ENCODE measurements at places on chromosomes 16 and 17. TPM values are rescaled to one million over a fixed set of nuclear protein-coding genes. Genes with fewer than 3 reads are reported as not detected.

The TPSG1 gene
- total RNA-seq = not detected

DNA sequence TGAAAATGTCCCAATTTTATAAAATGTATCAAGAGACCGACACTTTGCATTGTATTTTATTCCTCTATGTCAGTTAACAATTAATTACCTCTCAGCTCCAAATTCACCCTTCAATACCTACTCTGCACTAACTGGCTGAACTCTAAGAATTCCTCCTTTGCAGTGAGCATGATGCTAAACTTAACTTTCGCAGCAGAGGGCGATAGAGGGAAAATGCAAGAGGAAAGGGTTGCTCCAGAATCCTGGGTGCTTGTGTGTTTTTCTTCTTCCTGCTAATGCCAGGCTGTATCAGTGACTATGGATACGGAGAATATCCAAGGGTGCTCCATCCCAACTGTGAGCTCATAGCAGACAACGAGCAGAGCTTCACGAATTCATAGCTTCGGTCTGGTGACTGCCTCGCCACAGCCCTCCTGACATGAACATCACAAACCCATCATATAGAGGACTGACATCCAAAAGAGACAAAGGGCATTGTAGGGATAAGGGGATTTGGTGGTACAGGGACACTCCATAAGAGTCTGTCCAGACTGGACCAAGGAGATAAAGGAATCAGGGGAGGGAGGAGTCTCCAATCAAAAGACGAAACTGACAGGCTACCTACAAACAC, 172.9 kb downstream of the STX8 start:
- peak; percentile 66 for DNase-seq

DNA sequence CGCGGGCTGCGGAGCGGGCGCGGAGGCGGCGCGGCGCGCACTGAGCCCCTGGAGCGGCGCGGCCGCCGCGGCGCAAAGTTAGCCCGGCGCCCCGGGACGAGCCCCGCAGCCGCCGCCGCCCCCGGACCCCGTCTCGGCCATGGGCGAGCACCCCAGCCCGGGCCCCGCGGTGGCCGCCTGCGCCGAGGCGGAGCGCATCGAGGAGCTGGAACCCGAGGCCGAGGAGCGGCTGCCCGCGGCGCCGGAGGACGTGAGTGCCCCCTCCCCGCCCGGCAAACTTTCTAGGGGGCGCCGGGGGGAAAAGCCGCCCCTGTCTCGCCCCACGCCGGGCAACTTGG, 388 bp downstream of the RHBDL3 start:
- DNase-seq = peak; percentile 47

GRCh38 chr16:80583466-80583865, 42.7 kb downstream of the DYNLRB2 start:
- no peak for DNase-seq

The HASPIN gene
- total RNA-seq = 1.5 TPM

DNA sequence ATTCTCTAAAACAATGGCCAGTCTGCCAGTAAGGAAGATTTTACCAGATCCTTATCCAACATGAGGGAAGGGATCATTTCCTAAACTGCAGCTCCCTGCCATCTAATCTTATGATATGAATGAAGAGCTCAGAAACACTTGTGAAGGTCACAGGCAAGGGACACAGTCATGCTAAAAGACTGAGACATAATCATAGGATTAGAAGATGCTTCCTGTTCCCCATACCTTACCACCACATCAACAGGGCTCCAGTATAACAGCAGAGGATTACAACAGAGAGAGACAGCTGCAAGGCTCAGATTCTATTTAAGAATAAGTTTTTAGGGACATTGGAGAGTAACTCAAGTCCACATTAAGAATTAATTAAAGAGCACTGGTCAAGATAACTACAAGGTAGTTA, 93.3 kb downstream of the BRIP1 start:
- DNase-seq = no peak

The MAPK8IP3 gene
- total RNA-seq = 64.1 TPM

The KANSL1 gene
- 151 TPM for total RNA-seq

DNA sequence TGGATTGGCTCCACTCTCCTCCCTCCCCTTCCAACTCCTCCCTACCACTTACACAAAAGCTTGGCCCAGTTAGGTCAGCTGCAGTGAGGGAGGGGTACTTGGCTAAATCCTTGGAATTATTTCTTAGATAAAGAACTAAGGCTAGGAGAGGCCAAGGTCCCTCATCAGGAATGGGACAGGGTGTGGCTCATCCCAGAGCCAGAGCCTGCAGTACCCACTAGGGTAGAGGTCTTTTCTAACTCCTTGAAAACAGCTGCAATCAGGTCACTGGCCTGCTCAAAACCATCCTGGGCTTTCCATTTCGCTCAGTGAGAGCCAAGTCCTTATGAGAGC, 1.9 kb upstream of the SLC46A1 start:
- DNase-seq = no peak

All from osteoblast (primary cell).